ENCODE measurements at places on chromosomes 2 and 18.

- DNase-seq = no peak
Measured at GRCh38 chr2:202965810-202966460, 48.7 kb upstream of the NBEAL1 start.

- no peak for DNase-seq
Measured at GRCh38 chr2:118584062-118584749, 263.2 kb downstream of the EN1 start.

- no peak for DNase-seq
Measured at GRCh38 chr2:173119069-173119807, 43.6 kb downstream of the MAP3K20 start.

DNA sequence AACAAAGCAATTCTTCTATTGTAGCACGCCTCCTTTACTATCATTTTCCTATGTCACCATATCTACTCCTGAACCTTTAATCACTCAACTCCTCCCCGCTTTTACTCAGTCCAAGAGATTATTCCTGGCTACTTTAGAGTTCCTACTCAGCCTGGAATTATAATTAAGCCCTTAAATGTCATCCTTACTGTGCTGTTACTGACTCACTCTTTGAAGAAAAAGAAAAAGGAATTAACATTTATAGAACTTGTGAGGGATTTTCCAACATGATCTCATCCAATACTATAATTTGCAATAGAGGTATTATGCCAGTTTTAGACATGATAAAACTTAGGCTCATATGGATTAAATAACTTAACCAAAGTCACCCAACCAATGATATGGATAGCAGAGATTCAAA is 61.7 kb downstream of the CCDC88A start:
- DNase-seq = no peak

DNA sequence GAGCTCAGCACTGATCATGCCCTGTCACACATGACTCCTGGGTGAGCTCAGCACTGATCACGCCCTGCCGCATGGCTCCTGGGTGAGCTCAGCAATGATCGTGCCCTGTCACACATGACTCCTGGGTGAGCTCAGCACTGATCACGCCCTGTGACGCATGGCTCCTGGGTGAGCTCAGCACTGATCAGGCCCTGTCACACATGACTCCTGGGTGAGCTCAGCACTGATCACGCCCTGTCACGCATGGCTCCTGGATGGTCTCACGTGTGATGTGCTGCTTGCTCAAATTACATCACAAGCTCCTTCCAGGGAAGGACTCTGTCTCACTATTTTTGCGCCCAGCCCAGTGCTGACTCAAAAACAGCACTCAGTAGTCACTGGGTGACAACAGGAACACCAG is 258.0 kb downstream of the HDAC4 start:
- DNase-seq = no peak

DNA sequence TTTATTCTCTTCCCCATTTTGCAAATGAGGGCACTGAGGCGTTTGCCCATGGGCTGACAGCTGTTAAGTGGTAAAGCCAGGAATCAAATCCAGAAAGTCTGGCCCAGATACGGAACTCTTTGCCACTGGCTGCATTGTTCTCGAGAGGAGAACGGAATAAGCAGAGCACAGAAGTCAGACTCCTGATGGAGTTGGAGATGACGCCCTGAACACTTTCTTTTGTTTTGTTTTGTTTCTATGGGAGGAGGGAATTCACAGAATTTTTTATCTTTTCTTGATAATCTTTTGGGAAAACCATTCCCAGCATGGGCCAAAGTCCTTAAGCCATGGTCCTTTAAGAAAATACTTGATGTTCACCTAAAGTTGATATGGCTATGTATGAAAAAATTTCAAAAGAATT is 322.2 kb downstream of the RDH14 start:
- no peak for DNase-seq

DNA sequence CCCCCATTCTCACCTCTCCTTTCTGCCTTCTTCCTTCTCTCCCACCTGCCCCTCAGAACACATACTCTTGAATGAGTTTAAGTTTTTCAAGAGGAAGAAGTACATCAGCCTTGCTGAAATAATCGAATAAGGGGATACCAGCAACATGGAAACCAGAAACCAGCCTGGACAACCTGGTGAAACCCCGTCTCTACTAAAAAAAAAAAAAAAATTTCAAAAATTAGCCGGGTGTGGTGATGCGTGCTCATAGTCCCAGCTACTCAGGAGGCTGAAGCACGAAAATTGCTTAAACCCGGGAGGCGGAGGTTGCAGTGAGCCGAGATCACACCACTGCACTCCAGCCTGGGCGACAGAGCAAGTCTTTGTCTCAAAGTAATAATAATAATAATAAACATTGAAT is 75.0 kb upstream of the SLC1A4 start:
- DNase-seq = no peak

- peak; percentile 17 for DNase-seq
Measured at GRCh38 chr2:119826370-119826961, 66.7 kb downstream of the PTPN4 start.

DNA sequence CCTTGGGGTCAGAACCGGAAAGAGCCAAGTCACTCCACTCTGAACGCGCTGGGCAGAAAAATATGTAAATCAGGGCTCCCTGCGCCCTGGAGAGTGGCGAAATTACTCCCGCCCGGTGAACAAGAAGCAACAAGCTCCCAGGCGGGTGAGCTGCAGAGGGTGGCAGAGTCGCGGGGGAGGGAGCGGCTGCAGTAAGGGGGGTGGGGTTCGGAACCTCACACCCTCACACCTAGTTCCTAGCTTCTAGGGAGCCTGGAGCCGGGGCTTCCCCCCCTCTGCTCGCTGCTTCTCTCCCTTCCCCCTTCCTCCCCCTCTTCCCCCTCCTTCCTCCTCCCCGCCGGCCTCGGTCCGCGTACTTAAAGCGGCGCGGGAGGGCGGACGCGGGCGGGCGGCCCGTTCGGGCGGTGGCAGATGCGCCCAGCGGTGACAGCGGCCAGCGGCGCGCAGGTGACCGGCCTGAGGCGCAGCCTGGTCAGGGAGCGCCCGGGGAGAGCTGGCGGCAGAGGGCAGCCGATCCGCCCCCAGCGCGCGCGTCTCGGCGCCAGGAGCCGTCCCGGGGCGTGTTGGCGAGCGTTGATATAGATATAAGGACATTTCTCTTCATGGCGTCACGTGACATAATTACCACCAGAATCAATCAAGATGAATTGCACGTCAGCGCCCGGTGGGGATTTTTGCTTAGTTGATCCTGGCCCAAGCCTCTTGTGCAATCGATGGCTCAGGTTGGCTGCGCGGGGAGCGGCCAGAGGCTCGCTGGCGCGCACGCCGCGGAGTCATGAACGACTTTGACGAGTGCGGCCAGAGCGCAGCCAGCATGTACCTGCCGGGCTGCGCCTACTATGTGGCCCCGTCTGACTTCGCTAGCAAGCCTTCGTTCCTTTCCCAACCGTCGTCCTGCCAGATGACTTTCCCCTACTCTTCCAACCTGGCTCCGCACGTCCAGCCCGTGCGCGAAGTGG is at the start of gene HOXD11:
Gene HOXD11, plus strand, starts transcription at position 700 of the 959 bp plus-strand sequence. Its CDS starts 76 bp downstream, at position 776.
- DNase-seq = peak; percentile 86

GRCh38 chr18:499776-500631 is 497 bp downstream of the COLEC12 start:
- DNase-seq = peak; percentile 27

- DNase-seq = no peak
Measured at GRCh38 chr2:222424276-222424728, at the start of gene SGPP2. Gene SGPP2, plus strand, starts transcription at chr2:222424543. Its CDS starts 60 bp downstream, at chr2:222424603.

GRCh38 chr2:54551123-54551756 is 95.1 kb downstream of the SPTBN1 start:
- no peak for DNase-seq

- DNase-seq = no peak
Measured at GRCh38 chr2:171813729-171814128, 80.3 kb downstream of the SLC25A12 start.

DNA sequence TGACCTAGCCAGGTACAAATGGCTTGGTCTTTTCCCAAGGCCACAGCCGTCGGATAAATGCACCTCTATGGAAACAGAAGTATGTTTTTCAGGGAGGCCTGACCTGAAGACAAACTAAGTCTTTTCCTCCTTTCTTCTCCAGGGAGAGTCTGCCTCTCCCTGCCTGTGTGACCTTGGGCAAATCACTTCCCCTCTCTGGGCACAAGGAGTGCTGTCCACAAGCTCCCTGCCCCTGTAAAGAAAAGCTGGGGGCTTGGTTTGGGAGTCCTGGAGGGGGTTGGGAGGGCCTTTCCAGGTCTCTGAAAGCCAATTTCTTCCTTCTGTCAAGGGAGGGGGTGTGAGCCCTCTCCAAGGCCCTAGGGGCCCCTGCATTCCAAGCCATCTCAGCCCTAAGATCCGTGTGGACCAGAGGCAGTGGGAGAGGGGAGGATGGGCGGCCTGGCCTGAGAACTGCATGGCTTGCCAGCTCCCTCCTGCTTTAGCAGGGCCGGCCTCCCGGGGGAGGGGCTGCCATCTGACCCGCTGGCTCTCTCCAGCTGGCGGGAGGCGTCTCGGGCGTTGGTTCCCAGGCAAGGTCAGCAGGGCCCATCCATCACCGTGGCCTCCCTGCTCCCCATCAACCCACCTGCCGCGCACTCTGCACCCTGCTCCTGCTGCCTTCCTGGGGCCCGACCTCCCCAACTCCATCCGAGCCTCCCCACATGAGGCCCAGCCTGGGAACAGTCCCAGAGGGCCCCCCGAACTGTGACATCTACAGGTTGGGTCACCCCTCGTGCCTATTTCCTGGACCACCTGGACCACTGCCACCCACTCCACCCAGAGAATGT is 61.4 kb downstream of the SMAD7 start:
- DNase-seq = no peak

DNA sequence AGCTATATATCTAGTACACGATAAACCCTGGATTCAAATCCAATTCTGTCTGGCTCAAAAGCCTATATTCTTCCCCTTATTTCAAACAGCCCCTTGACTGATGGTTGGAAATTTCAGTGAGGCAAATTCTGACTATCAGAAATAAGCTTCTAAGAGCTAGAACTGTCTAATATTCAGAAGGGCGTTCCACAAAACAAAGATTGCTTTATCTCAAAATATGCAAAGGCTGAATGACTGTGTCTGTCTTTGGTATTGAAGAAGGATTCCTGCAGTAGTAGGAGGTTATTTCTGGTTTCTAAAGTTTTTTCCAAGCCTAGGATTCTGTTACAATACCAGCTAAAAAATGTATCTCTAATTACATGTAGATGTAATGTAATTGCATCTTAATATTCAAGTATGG is 31.1 kb downstream of the DRC1 start:
- DNase-seq = no peak

DNA sequence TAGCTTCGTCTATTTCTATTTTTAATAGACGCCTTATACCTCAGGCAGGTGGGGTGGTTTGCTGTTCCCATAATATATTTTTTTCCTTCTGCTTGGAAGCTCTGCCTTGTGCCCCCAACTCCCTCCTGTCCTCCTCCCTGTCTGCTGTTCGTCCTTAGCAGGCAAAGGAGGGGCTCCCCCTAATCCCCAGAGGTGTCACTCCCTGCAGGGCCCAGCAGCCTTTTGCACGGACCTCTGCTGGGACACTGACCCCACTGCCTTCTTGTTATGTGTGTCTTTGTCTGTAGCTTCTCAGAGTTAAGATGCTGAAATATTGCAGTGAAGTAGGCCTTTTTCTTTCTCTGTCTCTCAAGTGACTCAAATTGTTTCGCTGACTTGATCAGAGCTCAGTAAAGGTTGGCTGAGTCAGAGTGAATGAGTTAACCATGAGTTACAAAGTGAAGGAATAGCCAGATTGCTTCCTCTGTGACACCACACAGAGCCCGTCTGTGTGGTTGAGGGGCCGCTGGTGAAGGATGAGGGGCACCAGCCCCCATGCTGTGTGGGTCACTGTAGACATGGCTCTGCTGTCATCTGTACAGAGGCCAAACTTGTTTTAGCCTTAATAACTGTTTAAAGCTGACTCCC is 47.7 kb downstream of the PRKCE start:
- no peak for DNase-seq

DNA sequence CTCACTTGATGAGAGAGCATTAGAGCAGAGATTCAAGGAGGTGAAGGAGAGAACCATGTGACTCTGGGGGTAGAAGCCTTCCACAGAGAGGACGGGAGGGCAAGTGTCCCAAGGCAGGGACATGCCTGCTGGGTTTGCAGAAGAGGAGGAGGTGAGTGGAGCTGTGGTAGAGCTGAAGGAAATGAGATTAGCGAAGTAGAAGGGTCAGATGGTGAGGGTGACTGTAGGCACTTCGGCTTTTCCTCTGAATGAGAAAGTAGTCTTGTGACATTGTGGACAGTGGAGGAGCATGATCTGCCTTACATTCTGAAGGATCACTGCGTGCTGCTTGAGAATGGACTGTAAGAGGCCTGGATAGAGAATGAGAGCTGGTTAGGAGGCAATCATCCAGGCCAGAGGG is 126.0 kb downstream of the NXPH2 start:
- DNase-seq = no peak
